ENCODE measurements at places on chromosomes 5 and 9.

- DNase-seq = no peak
Observed at GRCh38 chr5:16574789-16575721, 41.7 kb downstream of the RETREG1 start.

DNA sequence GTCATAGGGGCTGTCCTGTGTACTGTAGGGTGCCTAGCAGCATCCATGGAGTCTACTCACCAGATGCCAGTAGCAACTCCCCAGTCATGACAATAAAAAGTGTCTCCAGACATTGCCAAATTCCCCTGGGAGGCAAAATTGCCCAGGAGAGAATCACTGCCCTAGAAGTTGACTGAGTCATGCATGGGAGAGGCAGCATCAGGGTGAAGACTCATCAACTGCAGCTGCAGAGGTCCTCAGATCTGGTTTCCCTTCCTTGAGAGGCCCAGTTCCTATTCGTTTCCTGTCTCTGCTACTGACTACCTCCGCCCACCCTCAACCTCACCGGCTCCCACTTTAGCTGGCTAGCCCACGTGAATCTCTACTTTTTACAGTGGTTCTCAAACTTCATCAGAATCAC, 88.6 kb upstream of the AGXT2 start:
- DNase-seq = peak; percentile 19

- DNase-seq = no peak
Observed at GRCh38 chr5:72634444-72634843, 127.2 kb upstream of the ZNF366 start.

DNA sequence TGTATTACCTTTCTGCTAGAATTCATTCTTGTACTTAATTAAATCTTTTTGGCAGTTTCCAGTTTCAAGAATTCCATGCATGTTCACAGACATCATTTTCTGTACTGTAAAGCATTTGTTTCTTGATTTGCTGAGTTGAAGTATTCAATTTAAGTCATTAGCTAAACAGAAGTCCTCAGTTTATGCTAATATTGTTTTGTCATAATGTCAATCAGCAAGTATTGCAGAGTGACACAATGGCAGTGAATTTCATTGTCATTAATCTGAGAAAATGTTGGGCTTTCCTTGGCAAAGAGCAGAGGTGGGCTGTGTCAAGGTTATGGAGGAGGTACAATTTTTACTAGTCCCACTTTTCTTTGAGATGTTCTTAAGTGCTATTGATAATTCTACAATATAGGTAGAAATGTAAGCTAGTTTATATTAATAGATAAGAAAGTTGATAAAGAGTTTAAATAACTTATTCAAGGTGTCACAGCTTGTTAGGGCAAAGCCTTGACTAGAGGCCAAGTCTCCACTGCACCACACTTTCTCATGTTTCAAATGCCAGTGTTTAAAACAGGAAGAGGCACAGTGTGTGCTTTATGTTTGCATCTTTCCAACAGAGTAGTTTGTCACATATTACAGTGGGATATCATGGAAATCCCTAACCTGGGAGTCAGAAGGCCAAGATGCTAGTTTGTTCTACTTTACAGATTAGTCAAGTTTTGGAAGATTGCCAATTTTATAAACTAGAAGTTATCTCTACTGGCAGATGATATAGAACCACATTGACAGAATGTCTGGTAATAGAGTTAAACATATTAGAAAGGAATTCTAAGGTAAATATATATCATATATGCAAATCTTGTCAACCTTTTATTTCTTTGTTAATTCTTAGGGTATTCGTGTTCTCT, 56.3 kb downstream of the SLF1 start:
- no peak for DNase-seq

GRCh38 chr9:3528451-3528850, 2.6 kb upstream of the RFX3 start:
- peak; percentile 77 for DNase-seq

GRCh38 chr5:152218694-152219093, 186.4 kb downstream of the NMUR2 start:
- DNase-seq = no peak

- DNase-seq = no peak
Observed at GRCh38 chr9:130940027-130940549, 1.0 kb upstream of the FIBCD1 start.

GRCh38 chr9:70902692-70903131, 218.7 kb downstream of the TRPM3 start:
- DNase-seq = no peak

- DNase-seq = peak; percentile 29
Observed at GRCh38 chr5:150672237-150672883, 11.3 kb downstream of the MYOZ3 start.

DNA sequence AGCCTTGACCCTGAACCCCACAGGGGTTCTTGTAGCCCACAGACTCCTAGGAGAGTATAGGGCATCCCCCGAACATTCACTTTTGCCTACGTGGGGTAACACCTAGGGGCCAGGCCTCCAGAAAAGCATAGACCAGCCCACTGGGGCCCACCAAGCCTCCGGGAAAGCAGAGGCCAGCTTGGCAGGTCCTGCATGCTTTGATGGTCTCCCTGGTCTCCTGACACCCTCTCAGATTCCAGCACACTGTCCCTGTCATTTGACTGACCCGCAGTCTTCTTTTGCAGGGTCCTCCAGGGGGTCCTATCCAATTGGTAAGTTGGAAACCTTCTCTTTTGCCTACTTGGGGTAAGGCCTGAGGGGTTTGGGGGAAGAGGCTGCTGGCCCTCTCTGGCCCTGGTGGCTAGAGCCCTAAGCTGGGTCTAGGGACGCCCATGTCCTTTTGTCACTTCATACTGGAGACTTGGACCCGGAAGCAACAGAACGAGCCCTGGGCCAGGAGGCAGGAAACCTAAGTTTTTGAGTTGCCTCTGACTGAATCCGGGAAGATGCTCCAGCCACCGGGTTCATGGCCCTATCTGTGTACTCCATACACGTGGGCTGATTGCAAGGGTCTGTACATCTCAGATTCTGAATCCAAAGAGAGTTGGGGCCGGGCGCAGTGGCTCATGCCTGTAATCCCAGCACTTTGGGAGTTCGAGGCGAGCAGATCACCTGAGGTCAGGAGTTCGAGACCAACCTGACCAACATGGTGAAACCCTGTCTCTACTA, 20.9 kb upstream of the ORM1 start:
- no peak for DNase-seq

- DNase-seq = no peak
Observed at GRCh38 chr5:31148959-31149475, 44.5 kb upstream of the CDH6 start.

DNA sequence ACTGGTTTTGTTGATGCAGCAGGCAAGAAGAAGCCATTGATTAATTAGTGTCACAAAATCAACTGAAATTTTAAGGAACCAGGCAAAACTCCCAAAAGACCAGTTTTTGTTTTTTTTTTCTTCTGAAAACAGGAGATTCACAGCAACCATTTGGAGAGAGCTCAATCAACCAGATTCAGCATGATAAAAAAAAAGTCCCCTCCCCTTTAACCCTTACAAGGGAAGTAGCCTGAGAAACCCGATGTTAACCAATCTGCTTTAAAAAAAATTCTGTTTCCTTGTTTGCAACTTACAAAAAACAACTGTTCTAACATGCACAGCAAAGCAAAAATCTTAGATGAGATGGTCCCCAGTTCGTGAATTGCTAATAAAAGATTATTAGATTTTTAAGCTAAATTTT, 59.7 kb downstream of the HMHB1 start:
- DNase-seq = no peak

- peak; percentile 32 for DNase-seq
Observed at GRCh38 chr5:39475881-39476842, 51.4 kb upstream of the DAB2 start.

GRCh38 chr5:133475986-133476385, 136.4 kb downstream of the FSTL4 start:
- no peak for DNase-seq

DNA sequence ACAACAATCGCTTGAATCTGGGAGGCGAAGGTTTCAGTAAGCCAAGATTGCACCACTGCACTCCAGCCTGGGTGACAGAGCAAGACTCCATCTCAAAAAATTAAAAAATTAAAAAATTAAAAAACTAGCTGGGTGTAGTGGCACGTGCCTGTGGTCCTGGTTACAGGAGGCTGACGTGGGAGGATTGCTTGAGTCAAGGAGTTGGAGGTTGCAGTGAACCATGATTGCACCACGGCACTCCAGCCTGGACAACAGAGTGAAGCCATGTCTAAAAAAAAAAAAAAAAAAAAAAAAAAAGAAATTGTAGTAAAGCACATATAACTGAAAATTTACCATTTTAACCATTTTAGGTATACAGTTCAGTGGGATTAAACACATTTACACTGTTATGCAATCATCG, 13.1 kb upstream of the CCIN start:
- no peak for DNase-seq

DNA sequence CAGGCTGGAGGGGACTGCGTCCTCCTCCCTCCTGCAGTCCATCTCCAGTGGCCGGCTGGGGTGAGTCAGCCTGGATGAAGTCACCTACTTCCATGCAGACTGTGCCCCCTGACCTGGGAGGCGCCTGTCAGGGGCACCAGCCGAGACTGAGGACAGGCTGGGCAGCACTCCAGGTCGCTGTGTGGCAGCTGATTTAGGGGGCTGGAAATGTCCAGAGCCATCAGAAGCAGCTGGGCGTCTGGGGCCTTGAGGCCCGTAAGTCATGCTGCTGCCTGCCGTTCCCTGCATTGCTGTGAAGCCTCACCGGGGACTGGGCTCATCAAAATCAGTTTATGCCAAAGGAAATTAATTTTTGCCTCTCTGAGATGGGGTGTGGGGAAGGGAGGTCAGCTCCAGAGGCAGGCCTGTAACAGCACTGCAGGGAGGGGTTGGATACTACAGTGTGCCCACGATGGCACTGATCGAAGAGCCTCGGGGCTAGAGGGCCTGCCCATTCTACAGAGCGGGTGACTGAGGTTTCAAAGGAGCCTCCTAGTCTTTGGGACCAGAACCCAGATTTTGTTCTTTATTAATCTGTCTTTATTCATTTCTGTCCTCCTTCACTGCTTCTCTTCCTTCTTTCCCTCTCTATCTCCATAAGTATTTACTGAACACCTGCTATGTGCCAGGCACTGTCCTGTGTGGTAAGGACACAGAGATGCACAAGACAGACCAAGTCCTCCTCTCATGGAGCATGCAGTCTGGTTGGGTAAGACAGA, 70.4 kb upstream of the PSD2 start:
- no peak for DNase-seq

GRCh38 chr5:118863345-118863744, 125.0 kb downstream of the DTWD2 start:
- DNase-seq = no peak

DNA sequence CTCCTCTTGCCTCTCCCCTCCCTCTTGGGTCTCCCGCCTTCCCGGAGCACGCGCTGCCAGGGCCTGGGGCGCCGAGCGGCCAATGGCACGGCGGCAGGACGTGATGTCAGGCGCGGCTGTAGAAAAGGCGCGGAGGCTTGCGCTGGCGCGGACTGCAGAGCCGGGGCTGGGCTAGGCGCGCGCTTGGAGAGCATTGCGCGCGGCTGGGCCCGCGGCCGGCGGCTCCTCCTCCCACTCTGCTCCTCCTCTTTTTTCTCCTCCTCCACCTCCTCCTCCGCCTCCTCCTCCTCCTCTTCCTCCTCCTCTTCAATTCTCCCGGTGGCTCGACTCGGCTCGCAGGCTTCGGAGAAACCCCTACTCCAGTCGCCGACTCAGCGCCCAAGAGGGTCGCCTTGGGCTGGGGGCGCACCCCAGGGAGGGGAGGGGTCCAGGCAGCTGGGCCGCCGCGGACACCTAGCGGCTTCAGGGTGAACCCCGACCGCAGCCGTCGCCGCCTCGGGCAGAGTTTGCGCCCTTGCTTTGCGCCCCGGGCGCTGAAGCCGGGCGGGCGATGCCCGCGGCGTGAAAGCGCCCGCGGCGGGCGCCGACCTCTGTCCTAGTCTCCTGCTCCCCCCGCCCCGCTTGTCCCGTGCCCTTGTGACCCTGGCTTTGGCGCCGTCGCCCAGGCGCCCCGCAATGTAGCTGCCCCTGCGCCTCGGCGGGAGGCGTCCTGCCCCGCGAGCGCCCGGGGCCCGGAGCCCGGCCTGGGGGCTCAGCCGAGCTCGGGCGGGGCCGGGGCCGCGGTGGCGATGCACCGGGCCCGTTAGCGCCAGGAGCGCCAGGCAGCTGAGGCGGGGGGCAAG, at the start of gene LHX2:
TSS of gene LHX2 (plus strand) at position 309 of the 842 bp plus-strand sequence. CDS start 581 bp downstream, outside the sequence.
- no peak for DNase-seq

- no peak for DNase-seq
Observed at GRCh38 chr5:21806271-21806670, 1046.9 kb downstream of the CDH12 start.

- DNase-seq = no peak
Observed at GRCh38 chr5:122421374-122422079, 109.5 kb downstream of the SNCAIP start.

DNA sequence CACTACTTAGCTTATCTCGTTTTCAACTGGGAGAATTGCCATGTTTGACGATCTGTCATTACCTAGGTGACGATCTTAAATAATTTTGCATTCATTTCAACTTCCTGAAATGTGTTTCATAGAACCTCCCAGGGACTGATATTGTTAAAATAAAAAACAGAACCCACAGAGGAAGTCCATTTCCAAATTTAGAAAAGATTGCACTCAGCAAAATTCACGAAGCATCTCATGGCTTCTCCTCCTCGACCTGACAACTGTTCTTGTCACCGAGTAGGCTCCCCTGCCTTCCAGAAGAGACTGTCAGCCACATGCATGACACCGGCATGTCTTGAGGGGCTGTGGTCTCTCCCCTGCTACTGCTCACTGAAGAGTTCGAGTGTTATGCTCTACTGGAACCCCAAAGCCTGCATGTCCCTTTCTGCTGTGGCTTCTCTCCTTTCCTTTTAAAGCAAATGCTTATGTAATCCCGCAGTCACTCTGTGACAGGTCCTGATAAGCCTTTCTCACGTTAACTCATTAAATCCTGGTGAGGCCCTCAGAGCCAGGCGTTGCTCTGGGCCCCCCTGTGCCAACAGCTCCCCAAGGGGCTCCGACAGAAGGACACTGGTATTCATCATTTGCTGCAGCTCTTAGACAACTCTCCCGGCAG, 26.8 kb upstream of the ANKRD33B start:
- DNase-seq = peak; percentile 26

GRCh38 chr5:76402251-76402885, 717 bp upstream of the IQGAP2 start:
- DNase-seq = peak; percentile 97

DNA sequence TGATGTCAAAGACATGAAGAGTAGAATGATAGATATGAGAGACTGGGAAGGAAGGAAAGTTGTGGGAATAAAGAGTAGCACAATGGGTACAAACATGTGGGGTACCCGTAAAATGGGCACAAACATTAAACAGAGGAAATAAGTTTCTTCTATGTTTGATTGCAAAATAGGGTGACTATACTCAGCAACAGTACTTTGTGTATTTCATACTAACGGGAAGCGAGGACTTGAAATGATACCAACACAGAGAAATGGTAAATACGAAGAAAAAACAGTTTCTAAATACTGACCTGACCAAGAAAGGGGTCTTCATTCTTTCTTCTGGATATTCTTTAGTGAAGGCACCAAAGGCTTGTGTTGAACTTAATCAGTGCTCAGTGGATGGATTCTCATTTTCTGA, 31.1 kb downstream of the ATP6V0E1 start:
- no peak for DNase-seq

GRCh38 chr5:151602806-151603205, 11.7 kb upstream of the FAT2 start:
- DNase-seq = no peak
